IMR-90 (cell line): ENCODE measurements at places on chromosomes 16 and 17. TPM values are rescaled to one million over a fixed set of nuclear protein-coding genes. Genes with fewer than 3 reads are reported as not detected.
A peak's percentile ranks its signal among the peaks of the same experiment; 100 is the strongest.

DNA sequence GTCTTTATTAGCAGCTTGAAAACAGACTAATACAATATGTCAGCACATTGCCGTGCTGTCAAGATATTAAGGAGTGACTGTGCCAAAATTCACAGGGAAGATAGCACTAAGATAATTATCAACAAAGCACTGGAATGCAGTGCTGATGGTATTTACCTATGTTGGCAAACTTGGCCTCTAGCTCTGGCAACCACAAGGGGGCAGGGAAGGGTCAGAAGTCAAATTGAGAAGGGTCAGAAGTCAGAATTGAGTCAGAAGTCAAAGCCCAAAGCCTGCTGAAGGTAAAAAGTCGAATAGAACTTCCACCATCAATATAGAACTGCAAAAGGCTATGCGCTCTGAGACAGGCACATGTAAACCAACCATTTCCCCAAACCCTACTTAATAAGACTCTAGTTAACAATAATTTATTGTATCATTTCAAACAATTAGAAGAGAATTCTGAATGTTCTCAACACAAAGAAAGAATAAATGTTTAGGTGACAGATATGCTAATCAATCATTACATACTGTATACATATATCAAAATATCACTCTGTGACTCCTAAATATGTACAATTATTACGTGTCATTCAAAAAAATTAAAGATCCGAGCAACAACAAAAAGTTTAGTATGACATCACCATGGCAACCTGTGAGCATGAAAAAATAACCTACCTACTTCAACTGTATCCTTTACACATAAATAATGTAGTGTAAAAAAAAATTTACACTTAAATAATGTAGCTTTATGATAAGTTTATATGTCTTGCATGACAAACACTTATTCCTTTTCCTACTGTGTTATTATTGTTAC, 916.1 kb downstream of the KCNJ2 start:
- no peak for DNase-seq

FXR2 gene
- 38.6 and 39.1 TPM in 2 replicates for total RNA-seq

ATAD5 gene
- 1.3 and 2.8 TPM in 2 replicates for total RNA-seq

DNA sequence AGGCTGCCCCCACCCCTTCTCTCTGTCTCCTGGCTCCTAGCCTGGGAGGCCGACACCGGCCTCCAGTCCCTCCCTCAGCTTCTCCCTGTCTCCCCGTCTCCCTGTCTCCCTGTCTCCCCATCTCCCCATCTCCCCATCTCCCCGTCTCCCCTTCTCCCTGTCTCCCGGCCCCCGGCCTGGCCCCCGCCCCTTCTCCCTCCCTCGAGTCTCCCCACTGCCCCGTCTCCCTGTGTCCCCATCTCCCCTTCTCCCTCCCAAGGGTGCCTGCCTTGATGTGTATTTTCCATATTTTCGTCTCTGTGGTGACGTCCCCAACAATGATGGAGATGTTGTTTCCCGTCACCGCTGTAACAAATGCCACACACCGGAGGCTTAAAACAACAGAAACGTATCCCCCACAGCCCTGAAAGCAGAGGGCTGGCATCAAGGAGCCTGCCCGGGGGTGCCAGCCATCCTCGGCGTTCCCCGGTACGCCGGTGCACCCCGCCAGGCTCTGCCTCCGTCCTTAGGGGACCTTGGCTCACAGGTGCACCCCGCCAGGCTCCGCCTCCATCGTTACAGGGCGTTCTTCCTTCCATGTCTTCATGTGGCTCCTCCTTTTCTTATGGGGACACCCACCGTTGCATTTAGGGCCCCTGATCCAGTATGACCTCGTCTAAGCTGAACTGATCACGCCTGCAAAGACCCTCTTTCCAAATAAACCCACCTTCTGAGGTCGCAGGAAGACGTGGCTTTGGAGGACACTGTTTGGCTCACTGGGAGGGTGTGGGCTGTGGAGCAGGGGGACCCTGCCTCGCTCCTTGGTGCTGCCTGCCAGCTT, 151.6 kb downstream of the NPIPB11 start:
- no peak for DNase-seq

MYL11 gene
- not detected in 2 replicates for total RNA-seq

GUCY2D gene
- not detected in 2 replicates for total RNA-seq

DNA sequence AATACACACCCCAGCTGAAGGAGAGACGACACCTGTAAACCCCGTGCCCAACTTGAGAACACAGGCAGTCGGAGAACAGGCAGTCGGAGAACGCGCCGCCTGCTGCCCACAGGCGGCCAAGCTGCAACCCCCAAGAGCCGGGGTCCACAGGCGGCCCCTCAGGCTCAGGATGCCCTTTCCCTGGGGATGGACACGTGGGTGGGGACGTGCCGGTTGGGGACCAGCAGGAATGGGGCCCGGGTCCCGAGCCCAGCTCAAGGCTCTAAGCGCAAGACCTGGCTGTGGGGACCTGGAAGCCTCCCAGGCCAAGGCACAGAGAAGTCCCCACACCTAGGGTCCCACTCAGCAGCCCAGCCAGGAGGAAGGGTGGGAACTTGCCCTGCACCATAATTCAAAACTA, 79.5 kb upstream of the GNG13 start:
- no peak for DNase-seq

- DNase-seq = no peak
Measured at GRCh38 chr16:29009838-29010166, 24.9 kb downstream of the LAT start.

GRCh38 chr17:77449908-77450741, 309.4 kb downstream of the SEC14L1 start:
- DNase-seq = peak; percentile 72

GRCh38 chr17:21419299-21420239, 43.4 kb downstream of the KCNJ12 start:
- DNase-seq = no peak

- peak; percentile 50 for DNase-seq
Measured at GRCh38 chr17:7613769-7614424, 800 bp downstream of the FXR2 start.

- no peak for DNase-seq
Measured at GRCh38 chr17:32664936-32665583, 178.3 kb downstream of the CDK5R1 start.

DNA sequence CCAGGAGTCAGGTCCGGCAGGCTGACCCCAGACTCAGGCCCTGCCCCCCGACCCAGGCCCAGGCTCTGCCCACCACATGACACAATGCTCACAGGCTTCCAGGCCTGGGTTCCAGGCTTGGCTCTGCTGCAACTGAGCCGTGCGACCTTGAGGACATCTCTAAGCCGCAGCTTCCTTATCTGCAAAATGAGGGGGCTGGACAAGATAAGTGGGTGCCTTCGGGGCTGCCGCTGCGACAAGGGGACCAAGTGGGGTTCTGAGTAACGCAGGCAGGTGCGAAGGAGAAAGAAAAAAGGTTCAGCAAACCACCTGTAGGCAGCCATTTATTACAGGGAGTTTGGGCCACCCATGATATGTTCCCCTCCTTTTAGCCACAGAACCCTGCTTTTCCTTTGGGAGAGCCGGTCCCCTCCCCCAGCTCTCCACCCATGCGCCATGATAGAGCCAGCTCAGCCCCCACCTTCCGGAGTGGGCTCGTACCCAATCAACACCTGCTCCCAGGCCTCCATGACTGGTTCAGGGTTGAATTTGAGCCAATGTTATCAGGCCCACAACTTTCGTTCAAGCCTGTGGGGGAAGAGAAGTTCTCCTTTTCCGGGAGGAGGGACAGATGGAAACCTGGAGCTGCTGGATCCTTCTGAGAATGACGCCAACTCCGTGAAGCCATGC, 38.2 kb downstream of the RTN4RL1 start:
- no peak for DNase-seq

DNA sequence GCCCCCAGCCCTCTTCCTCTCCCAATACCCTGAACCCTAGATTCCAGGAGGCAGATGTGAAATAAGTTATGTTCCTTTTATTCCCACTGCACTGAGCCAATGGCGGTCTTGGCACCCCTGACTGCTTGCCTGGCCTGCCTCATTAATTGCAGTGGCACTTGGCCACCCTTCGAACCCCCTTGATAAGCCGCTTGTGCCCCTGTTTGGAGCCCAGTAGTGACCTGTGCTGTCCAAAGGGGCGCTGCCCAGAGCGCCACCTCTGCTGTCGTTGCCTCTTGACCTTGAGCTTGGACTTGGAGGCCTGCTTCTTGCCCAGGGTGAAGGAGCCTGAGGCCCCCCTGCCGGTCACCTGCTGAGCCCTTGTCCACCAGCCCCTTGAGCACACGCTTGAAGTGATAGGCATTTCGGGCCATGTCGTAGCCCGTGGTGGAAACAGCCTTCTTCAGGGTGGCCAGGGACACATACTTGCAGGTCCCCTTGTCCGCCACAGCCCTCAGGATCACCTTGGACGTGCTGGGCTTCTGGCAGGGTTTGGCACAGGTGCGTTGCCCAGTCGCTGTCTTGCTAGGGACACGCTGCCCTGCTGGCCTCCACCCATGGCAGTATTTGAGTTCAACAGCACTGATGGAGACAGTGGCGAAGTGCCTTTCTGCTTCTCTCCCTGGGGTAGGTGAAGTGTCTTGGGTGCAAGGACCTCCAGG, 5.7 kb downstream of the SGCA start:
- DNase-seq = no peak

GRCh38 chr17:60231234-60231633, 81.5 kb downstream of the CA4 start:
- peak; percentile 39 for DNase-seq

GRCh38 chr16:23464196-23464595, 11.2 kb upstream of the COG7 start:
- no peak for DNase-seq

DNA sequence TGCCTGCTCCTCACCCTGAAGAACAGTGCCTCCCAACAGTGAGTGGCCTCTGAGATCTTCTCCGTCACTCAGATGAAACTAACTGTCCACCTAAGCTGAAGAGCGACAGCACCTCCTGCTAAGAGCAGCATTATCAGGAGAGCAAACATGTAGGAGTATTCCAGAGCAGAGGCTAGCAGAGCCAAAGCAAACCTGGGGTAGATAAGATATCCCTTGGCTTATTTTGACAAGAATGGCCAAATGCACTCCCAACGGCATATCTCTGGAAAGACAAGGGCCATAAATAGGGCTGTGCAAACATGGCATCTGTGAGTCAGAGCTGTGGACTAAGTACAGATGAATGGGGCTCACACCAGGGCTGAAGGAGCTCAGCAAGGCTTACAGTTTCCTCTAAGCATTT, 96.3 kb downstream of the NDEL1 start:
- DNase-seq = peak; percentile 62

DNA sequence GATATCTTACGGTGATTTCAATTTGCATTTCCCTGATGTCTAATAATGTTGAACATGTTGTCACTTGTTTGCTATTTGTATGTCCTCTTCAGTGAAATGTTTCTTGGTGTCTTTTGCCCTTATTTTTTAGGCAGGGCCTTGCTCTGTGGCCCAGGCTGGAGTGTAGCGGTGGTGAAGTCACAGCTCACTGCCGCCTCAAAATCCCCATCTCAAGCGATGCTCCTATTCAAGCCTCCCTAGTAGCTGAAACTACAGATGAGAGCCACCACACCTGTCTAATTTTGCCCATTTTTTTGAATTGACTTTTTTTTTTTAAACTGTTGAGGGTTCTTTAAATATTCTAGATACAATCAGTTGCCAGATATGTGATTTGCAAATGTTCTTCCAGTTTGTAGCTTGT, 8.3 kb downstream of the UBE2G1 start:
- DNase-seq = no peak

CDH3 gene
- total RNA-seq = not detected in 2 replicates

- DNase-seq = no peak
Measured at GRCh38 chr16:56075732-56076388, 115.4 kb upstream of the GNAO1 start.

DNA sequence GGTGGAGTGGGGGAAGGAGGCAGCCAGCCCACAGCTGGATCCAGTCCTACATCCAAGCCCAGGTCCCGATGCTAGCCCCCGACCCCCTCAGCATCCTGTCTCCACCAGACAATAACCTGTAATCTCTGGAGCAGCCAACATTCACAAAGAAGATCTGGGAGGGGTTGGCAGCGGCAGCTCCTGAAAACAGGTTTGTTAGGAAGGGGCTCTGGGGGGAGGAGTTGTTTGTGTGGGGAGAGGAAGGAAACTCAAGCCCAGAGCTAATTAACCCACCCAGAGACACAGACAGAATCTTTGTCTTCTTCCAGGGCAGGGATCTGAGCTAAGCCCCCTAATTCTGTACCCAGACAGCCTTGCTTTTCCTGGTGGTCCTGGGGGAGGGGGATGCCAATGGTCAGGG, 4.6 kb upstream of the C17orf113 start:
- no peak for DNase-seq

DNA sequence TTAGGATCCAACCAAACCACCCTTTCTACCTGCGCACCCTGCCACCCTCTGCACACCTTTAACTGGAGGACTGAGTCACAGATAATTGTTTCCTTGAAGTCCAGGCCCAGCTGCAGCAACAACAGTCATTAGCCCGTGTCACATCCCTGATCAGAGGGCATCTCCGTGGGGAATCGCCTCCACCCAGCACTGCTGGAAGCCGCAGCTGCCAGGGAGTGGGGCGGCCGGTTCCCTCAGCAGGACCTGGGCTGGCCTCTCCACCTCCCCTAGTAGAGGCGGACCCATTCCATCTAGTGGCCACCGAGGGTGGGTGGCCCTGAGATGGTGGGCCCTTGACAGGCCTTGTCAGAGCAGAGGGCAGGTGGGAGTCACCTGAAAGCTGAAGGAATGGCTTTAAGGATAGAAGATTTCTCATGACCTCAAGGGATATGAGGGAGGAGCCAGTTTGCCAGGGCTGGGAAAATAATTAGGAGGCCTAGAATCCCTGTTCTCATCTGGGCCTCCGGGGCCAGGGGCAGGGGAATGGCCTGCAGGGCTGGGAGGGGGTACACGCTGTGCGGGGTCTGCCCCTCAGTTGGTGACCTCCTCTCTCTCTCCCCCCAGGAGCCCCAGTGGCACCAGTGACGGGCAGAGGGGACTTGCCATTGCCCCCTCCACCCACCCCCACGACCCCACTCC, 6.2 kb downstream of the PRSS53 start:
- DNase-seq = no peak

DNA sequence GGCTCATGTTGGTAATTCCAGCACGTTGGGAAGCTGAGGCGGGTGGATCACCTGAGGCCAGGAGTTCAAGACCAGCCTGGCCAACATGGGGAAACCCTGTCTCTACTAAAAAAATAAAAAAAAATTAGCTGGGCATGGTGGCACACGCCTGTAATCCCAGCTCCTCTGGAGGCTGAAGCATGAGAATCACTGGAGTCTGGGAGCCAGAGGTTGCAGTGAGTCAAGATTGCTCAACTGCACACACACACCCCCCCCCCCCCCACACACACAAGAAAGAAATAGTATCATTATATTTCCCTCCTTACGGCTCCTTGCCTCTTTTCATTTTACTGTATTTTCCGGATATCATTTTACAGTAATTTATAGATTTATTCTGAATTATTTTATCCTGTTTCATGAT, 963.1 kb upstream of the GOT2 start:
- DNase-seq = no peak

- DNase-seq = no peak
Measured at GRCh38 chr16:54744998-54745397, 185.7 kb upstream of the IRX5 start.

DNA sequence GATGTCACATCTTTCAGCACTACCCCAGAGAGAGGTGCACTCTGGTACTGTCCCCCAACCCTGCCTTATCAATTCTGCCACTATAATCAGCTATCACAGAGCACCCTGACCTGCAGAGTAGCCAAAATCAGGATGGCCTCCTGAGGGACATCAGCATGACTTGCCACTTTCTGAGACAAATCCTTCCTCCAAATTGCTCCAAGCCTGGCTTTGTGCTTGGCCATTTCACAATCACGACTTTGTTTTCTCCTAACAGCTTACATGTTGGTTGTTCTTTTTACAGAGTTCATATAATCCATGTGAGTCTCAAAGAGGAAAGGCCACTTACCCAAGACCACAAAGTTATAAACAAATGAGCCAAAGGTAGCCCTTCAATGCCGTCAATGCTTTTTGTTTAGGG, 449.0 kb upstream of the CDH5 start:
- no peak for DNase-seq
